ENCODE measurements at places on chromosomes 12 and 14.

DNA sequence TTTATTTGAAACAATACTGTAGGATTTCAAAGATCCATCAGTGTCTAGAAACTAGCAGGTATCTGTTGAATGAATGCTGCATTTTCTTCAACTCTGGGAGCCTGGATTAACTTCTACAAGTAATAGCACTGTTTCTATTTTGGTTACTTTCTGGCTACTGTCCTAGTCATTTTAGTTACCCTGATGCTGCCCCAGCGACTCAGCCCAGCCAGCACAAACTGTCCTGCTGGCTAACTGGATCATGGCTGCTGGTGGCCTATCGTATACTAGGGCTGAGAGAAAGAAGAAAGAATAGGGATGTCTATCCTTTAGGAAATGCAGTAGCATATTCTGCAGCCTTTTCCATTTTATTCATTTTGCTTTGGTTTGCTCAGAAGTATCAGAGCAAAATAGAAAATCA is 53.9 kb downstream of the NTN4 start:
- no peak overlapping the region for H3K4me3 ChIP-seq
- no peak for DNase-seq
- peaks cover 3% of the 10 kb centered on the region for H3K4me1 ChIP-seq
- H3K27ac ChIP-seq: no peak overlapping the region

GRCh38 chr12:68173792-68174191 is 14.3 kb upstream of the IFNG start:
- no peak overlapping the region for H3K4me3 ChIP-seq
- DNase-seq: no peak
- H3K36me3 ChIP-seq: no peaks in the 10 kb centered on the region
- no peaks in the 10 kb centered on the region for H3K27me3 ChIP-seq

DNA sequence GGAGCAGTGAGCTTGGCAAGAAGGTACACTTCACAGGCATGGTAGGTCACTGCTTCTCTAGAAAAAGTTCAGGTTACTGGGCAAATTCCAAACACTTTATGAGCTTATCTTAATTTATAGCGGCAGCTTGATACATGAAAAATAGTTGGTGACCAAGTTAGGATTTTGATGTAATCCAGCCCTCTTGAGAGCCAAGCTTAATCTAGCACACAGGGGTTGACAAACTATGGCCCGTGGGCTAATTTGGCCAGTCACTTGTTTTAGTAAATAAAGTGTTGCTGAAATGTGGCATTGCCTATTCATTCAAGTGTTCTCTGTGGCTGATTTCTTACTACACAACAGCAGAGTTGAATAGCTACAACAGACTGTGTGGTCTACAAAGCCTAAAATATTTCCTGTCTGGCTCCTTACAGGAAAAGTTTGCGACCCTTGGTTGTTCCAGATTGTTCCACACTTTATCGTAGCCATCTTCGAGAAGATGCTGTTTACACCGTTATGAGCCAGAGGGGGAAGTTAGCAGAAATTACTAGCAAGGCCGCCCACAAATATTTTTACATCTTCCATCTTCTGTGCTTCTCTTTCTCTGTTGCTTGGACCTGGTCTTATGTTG is 120.9 kb downstream of the DAAM1 start:
- peaks cover 5% of the 10 kb centered on the region for H3K4me1 ChIP-seq
- no peaks in the 10 kb centered on the region for H3K27me3 ChIP-seq
- no peak for DNase-seq
- H3K4me3 ChIP-seq: no peak overlapping the region

GRCh38 chr12:89073027-89073398 is 279.3 kb downstream of the DUSP6 start:
- H3K4me1 ChIP-seq: no peaks in the 10 kb centered on the region
- no peaks in the 10 kb centered on the region for H3K36me3 ChIP-seq
- no peak for DNase-seq
- no peak overlapping the region for H3K27ac ChIP-seq
- no peak overlapping the region for H3K4me3 ChIP-seq

- no peak within 1 kb of the TSS for H3K27ac ChIP-seq
- peaks cover 32% of the 10 kb centered on the region for H3K4me1 ChIP-seq
- H3K4me3 ChIP-seq: peak within 1 kb of the TSS; percentile 61
- H3K27me3 ChIP-seq: peaks cover 70% of the 10 kb centered on the region
- DNase-seq: peak; percentile 22
Observed at GRCh38 chr14:105525861-105526775, at the start of gene TMEM121. TSS of gene TMEM121 (plus strand) at chr14:105526583. CDS start at chr14:105528835, 2,252 bp downstream.

- no peaks in the 10 kb centered on the region for H3K36me3 ChIP-seq
- H3K27ac ChIP-seq: no peak overlapping the region
- no peak overlapping the region for H3K4me3 ChIP-seq
- peaks cover 6% of the 10 kb centered on the region for H3K4me1 ChIP-seq
- no peaks in the 10 kb centered on the region for H3K27me3 ChIP-seq
Observed at GRCh38 chr12:57797933-57798332, 15.3 kb downstream of the TSFM start.

- H3K27me3 ChIP-seq: no peaks in the 10 kb centered on the region
- no peak for DNase-seq
- no peak overlapping the region for H3K4me3 ChIP-seq
Observed at GRCh38 chr12:41497409-41497808, 309.3 kb downstream of the PDZRN4 start.

DNA sequence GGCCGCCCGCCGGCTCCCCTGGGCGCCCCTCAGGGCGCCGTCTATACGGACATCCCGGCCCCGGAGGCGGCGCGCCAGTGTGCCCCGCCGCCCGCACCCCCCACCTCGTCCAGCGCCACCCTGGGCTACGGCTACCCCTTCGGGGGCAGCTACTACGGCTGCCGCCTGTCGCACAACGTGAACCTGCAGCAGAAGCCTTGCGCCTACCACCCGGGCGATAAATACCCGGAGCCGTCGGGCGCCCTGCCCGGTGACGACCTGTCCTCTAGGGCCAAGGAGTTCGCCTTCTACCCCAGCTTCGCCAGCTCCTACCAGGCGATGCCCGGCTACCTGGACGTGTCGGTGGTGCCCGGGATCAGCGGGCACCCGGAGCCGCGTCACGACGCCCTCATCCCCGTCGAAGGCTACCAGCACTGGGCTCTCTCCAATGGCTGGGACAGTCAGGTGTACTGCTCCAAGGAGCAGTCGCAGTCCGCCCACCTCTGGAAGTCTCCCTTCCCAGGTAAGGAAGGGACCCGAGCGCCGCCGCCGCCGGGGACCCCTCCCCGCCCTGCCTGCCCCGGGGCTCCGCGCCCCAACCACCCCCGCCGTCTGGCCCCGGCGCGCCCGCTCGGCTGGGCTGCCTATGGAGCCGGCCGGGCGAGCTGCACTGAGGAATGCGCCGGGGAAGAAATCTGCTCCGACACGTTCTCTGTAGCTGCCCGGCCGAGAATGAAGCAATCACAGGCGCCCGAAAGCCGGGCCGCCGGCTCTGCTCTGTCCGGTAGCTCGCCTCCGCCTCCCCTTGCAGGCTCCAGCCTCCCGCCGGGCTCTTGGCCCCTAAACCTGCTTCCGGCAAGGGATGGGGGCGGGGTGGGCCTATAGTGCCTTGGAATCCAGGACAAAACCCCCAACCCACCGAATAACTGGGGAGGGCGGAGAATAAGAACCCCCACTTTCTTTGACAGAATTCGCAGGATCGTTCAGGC is 794 bp downstream of the HOXC13 start:
- H3K36me3 ChIP-seq: no peaks in the 10 kb centered on the region
- H3K27ac ChIP-seq: no peak overlapping the region
- H3K4me1 ChIP-seq: peaks cover 12% of the 10 kb centered on the region

- DNase-seq: no peak
- no peak overlapping the region for H3K4me3 ChIP-seq
- H3K27me3 ChIP-seq: no peaks in the 10 kb centered on the region
- H3K4me1 ChIP-seq: no peaks in the 10 kb centered on the region
- no peak overlapping the region for H3K27ac ChIP-seq
Observed at GRCh38 chr14:104425171-104425681, 154.3 kb upstream of the C14orf180 start.

DNA sequence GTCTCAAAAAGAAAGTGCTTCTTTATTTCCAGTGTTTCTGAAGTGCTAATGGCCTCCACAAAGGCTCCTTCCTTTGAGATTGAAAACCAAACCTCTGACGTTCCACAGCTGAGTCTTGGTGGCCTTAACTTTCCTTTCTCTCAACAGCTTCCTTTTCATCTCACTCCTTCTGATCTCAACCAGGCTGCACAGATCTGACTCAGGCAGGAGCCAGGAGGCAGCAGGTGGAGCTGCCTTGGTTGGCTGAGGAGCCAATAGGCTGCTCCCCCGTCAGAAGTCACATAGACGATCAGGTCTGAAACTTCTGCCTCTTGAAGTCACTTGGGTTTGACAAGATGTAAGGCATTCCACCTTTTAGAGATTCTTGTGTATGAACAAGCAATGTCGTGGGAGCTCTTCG is 9.1 kb upstream of the KCNA5 start:
- no peak for DNase-seq
- no peaks in the 10 kb centered on the region for H3K36me3 ChIP-seq
- H3K27me3 ChIP-seq: peaks cover 10% of the 10 kb centered on the region
- H3K27ac ChIP-seq: no peak overlapping the region
- H3K4me3 ChIP-seq: no peak overlapping the region

GRCh38 chr14:67586369-67586768 is 13.7 kb downstream of the PIGH start:
- H3K27ac ChIP-seq: no peak overlapping the region
- H3K4me3 ChIP-seq: no peak overlapping the region
- H3K27me3 ChIP-seq: no peaks in the 10 kb centered on the region
- DNase-seq: no peak
- no peaks in the 10 kb centered on the region for H3K4me1 ChIP-seq
- H3K36me3 ChIP-seq: peaks cover 49% of the 10 kb centered on the region

DNA sequence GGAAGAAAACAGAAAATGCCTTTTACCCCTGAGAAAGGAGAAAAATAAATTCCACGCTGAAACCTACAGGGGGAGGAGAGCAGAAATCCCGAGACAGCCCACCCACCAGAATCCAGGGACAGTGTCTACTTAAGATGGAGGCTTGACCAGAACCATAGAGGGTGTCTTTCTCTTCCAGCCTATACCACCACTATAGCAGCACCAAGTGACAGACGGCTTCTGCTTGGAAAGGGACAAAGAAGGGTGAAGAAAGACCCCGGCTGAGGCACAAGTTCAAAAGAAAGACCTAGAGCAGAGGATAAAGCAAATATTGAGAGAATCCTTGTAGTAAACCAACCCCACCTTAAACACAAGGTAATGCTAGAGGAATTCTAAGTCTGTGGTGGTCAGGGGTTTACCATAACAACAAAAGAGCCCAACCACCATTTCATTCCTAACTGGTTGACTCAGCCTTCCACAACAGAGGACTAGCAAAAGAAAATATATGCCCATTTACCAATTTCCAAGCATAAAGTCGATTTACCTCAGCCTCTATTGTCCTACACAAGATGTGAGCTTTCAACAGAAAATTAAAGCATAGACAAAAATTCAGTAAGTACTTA is 105.3 kb upstream of the FOXG1 start:
- no peaks in the 10 kb centered on the region for H3K36me3 ChIP-seq
- no peak for DNase-seq
- H3K4me1 ChIP-seq: no peaks in the 10 kb centered on the region
- no peaks in the 10 kb centered on the region for H3K27me3 ChIP-seq
- no peak overlapping the region for H3K4me3 ChIP-seq

GRCh38 chr14:68306934-68307789 is 485.7 kb downstream of the ZFP36L1 start:
- no peaks in the 10 kb centered on the region for H3K36me3 ChIP-seq
- H3K27ac ChIP-seq: peak overlapping the region; percentile 85
- peaks cover 44% of the 10 kb centered on the region for H3K4me1 ChIP-seq
- no peak overlapping the region for H3K4me3 ChIP-seq

GRCh38 chr12:4540638-4541037 is 1.9 kb downstream of the RAD51AP1 start:
- DNase-seq: no peak
- no peak overlapping the region for H3K27ac ChIP-seq
- peaks cover 14% of the 10 kb centered on the region for H3K4me1 ChIP-seq
- no peaks in the 10 kb centered on the region for H3K36me3 ChIP-seq
- H3K4me3 ChIP-seq: no peak overlapping the region

DNA sequence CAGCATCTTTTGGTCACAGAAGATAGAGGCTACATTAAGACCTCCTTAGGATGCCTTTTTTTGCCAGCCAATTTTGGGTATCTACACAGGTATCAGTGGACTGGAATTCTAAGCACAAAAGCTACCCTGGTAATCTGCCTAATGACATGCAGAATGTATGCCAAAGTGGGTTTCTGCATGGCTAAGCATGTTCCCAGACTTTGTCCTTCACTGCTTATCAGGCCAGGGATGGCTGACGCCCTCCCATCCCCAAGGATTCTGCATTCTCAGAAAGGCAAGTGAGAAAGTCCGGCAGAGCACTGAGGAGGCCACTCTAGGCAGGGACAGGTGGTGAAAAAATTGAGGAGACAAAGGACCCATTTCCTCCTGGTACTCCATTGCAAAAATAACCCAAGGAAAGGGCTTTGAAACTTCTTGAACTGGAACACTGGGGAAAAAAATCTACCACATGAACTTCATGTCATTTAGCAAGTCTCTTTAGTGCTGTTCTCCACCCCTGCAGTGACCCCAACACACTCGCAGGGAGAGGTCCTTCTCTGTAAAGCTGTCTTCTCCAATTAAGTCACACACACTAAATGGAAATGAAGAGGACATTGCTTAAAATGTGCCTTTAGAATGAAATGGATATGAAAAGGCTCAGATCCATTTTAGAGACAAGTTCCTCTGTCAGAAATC is 91.7 kb upstream of the MAX start:
- H3K27me3 ChIP-seq: no peaks in the 10 kb centered on the region
- DNase-seq: no peak
- no peak overlapping the region for H3K27ac ChIP-seq
- no peak overlapping the region for H3K4me3 ChIP-seq

DNA sequence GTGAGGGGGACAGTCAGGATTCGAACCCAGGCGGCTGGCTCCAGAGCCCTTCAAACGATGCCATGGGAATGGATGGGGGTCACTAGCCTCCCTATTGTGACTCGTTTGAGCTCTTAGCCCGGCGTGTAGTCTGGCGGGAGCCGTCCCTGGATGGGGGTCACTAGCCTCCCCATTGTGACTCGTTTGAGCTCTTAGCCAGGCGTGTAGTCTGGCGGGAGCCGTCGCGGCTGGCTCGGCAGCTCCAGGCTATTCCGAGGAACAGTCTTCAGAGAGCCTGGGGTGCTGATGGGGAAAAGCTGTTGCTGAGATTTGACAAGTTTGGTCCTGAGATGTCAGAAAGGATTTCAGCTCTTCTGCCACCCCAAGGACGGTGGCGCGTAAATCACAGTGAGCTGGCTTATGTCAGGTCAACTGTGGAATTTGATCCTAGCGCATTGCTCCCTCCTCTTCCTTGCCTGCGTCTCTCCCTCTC is 58.3 kb downstream of the CALM1 start:
- no peak for DNase-seq
- H3K4me1 ChIP-seq: peaks cover 3% of the 10 kb centered on the region
- H3K27me3 ChIP-seq: no peaks in the 10 kb centered on the region
- H3K4me3 ChIP-seq: no peak overlapping the region
- H3K36me3 ChIP-seq: no peaks in the 10 kb centered on the region
- H3K27ac ChIP-seq: peak overlapping the region; percentile 77

GRCh38 chr12:6735448-6736191 is 11.8 kb downstream of the COPS7A start:
- DNase-seq: peak; percentile 69
- peak overlapping the region; percentile 17 for H3K27ac ChIP-seq
- H3K4me1 ChIP-seq: no peaks in the 10 kb centered on the region
